ENCODE measurements at places on chromosomes 7 and 10.
A peak's percentile ranks its signal among the peaks of the same experiment; 100 is the strongest.

DNA sequence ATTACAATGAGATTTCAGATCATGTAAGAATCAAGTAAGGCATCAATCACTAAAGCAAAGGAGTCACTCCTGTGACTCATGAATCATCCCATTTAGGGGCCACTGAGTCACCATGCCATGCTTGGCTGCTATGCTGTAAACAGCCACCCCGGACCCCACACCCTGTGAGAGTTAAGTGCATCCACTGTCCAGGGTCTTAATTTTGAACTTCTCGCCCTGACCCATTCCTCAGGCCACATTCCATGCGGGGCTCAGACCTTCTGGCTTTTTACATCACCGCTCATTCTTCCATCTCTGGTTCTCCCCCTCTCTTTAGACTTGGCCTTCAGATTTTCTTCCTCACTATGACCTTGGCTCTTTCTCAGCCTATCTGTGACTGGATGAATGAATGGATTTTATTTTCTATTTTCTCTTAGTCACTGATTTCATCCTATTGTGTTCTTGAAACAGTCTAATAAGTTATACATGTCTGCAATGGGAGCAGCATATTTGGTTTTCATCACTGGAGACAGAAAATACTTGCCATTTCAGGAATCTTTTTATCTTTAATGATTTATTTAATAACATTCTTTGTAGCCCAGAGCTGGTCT lies 239.6 kb downstream of the SKIDA1 start:
- DNase-seq, result no peak

- peak; percentile 78 for DNase-seq
These were observed 615.9 kb upstream of the FOXK1 start for GRCh38 chr7:4066206-4066605.

DNA sequence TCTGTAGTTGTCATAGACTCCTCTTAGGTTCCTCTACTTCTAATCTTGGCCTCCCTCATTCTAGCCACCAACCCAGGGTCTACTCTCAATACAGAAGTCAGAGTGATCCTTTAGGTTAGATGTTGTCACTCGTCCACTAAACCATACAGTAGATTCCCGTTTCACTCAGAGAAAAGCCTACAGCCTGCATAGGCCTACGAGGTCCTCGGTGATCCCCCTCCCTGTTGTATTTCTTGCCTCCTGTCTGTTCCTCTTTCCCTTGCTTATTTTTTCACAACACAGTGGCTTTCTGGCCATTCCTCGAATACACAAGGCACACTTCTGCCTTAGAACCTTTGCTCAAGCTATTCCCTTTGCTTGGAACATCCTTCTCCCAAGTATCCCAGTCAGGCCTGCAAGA lies 183.0 kb upstream of the PRSS1 start:
- DNase-seq, result no peak

- DNase-seq, result no peak
These were observed 134.6 kb upstream of the NPSR1 start for GRCh38 chr7:34523226-34523918.

DNA sequence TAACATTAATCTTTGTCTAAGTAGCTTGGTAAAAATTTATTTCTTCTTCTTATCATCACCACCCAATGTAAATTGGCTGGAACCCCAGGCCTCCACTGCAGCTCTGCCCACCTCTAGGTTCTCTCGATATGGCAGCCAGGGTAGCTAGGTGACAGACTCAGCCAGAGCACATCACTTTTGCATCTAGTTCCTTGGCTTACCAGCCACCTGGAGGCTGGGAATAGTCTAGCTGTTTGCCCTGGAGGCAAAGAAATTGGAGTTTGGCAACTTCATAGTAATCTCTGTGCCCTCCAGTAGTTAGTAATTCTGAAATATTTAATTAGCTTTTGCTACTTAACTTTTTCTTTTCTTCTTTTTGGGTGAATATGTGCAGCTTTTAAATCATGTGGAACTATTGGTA lies 9.4 kb downstream of the IFRD1 start:
- DNase-seq, result no peak

- DNase-seq, result no peak
These were observed 450.9 kb upstream of the MKI67 start for GRCh38 chr10:128576943-128577670.

- DNase-seq, result no peak
These were observed 1.8 kb downstream of the UFSP1 start for GRCh38 chr7:100887516-100888290.

DNA sequence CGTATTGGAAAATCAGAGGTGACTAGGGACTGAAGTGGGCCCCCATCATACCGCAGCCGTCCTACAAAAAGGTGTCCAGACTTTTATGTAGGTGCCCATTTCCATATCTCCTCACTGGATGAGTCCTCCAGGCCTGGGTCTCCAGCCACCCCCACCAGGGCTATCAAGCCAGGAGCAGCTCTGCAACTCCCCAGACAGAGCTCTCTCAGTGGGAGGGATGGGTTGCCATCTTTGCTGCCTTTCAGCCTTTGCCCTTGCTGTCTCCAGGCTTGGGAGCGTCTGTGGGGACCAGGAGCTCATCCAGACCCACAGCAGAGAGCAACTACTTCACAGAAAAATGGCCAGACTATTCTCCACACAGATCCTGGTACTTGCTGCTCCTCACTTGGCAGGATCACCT lies 802.7 kb upstream of the IGFBP3 start:
- no peak for DNase-seq

- no peak for DNase-seq
These were observed 552.4 kb upstream of the GALNT17 start for GRCh38 chr7:70579397-70580097.

Measured in osteocyte (in vitro differentiated cells).